AG04449 (cell line): ENCODE measurements at places on chromosomes 4 and X.

DNA sequence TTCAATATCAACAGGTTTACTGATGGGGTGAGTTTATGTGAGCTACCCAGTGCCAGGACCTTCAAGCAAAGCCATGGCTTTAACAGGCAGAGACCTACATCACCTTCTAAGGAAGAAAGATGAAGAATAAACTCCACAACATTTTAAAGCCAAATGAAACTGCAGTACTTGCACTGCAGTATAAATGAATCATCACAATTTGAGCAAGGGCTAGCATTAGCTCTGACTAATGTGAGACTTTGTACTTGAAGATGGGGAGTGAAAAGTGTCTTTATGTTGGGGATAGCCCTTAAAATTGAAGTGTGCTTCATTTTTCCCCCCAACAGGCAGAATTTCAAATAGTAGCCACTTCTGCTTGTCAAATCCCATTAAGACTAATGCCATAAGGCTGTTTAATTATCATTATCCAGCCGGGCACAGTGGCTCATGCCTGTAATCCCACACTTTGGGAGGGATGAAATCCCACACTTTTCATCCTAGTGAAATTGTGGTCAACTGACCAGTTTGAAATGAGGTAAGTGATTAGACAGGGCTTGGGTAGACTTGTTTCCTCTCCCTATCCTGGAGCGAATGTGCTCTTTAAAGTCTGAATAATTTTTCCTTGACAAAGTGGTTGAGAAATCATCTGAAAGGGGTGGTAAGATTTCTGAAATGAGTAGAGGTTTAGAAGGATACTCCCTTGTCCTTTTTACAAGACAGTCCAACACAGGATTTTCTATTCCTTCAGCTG, 27.2 kb upstream of the GPR34 start:
- no peak for DNase-seq

GRCh38 chrX:40651620-40652223, 4.4 kb upstream of the CXorf38 start:
- no peak for DNase-seq

DNA sequence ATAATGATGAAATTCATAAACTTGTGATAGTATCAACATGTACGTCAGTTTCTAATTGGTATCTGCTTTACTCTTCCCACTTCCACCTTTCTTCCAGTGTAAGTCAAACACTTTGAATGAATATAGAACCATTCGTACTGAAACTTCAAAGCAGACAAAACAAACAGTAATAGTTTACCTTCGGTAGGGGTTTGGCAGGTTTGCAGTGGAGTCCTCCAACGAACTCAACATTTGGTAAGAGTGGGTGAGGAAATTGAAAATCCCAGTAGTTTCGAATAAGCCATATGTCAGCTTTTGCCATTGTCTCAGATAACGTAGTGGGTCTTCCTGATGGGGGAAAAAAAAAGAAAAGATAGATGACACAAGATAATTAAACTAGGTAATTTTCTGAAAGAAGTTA, 2.2 kb downstream of the UGT2B4 start:
- no peak for DNase-seq

- DNase-seq: no peak
Observed at GRCh38 chr4:76305971-76306881, at the start of gene STBD1. STBD1 (plus strand) TSS chr4:76306733; CDS start chr4:76306770, 37 bp downstream.

DNA sequence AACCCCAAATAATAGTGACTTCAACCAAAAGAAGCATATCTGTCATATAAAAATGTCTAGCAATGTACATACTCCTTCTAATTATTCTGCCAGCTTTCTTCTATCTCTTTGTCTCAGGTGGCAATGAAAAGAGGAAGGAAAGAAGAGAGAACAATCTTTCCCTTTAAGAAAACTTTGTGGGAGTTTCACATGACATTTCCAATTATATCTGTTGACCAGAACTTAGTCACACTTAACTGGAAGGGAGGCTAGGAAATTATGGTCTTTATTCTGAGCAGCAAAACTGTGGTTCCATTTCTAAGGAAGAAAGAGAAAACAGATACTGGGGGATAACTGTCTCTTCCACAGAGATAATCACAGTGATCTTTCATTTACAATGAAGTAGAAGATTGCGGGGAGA, 12.9 kb upstream of the MAOA start:
- no peak for DNase-seq

GRCh38 chr4:78613522-78614321, 62.2 kb downstream of the ANXA3 start:
- no peak for DNase-seq

- no peak for DNase-seq
Observed at GRCh38 chrX:153556767-153557166, 39.3 kb downstream of the ATP2B3 start.

GRCh38 chr4:74715706-74716435, 78.5 kb downstream of the BTC start:
- no peak for DNase-seq

DNA sequence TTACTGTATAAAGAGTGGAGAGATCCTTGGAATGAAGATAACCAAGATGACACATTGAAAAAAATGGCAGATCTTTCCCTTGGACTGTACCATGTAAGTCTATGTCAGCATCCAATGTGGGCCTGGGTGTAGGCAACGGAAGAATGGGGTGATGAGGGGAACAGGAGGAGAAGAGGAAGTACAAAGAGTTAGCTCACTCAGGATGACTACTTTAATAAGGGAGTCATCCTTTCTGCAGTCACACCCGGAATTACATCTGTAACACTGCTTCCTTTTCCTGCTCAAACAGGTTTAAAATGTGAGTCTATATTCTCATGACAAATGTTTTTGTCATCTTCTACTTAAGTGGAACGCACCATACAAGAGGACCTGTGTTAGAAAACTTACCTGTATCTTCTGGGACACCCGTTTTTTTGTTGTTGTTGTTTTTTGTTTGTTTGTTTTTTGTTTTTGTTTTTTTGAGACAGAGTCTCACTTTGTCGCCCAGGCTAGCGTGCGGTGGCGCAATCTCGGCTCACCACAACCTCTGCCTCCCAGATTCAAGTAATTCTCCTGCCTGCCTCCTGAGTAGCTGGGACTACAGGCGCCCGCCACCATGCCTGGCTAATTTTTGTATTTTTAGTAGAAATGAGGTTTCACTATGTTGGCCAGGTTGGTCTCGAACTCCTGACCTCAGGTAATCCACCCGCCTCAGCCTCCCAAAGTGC, 18.0 kb downstream of the HPSE start:
- DNase-seq: no peak

DNA sequence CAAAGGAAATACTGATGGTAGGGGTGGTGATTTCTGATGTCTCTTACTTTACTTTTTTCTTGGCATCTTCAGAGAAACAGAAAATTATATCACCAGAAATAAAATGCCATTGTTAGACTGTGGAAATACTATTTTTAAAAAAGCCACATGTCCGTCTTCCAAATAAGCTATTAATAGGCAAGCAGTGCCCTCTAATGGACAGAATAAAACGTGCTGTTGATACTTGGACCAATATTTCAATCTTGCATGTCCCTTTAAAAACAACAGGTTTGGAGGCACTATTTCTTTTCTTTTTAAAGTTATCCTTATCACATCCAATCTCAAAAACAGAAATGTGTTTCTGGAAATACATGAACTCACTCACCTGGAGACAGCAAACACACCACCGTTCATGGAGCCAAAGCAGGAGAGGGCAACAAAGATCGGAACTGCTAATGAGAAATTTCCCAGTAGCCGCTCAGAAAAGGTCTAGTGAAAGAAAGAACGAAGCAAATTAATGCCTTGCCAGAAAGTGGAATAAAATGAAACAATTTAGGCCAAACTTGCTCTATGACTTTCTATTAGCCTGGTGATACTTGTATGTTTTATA, 59.2 kb downstream of the SLC7A11 start:
- DNase-seq: peak; percentile 29

- no peak for DNase-seq
Observed at GRCh38 chr4:174430576-174430975, 91.7 kb downstream of the HPGD start.

- DNase-seq: no peak
Observed at GRCh38 chr4:137032222-137032621, 500.1 kb downstream of the PCDH18 start.

GRCh38 chr4:165630671-165631070, 242.4 kb upstream of the TLL1 start:
- DNase-seq: no peak

DNA sequence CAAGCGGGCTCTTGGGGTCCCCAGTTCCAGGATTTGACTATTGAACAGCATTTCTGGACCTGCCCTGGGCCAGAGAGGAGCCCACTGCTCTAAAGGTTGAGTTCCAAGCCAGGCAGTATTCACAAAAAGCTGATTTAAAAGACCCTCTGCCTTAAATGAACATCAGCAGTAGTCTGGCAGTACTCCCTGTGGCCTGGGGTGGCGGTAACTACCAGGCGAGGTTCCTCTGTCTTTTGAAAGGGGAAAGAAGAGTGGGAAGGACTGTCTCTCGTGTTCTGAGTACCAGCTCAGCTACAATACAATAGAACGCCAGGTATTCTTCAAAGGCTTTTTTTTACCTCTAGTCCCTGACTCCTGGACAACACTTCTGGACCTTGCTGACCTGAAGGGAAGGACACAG, 456.4 kb upstream of the TEX13C start:
- DNase-seq: no peak

- no peak for DNase-seq
Observed at GRCh38 chr4:119648398-119648797, 19.8 kb upstream of the PDE5A start.

- no peak for DNase-seq
Observed at GRCh38 chrX:153944140-153944799, at the start of gene RENBP. RENBP (minus strand) TSS chrX:153944643; CDS start chrX:153944610, 33 bp downstream.

- no peak for DNase-seq
Observed at GRCh38 chr4:138555584-138555983, 313.4 kb upstream of the SLC7A11 start.

DNA sequence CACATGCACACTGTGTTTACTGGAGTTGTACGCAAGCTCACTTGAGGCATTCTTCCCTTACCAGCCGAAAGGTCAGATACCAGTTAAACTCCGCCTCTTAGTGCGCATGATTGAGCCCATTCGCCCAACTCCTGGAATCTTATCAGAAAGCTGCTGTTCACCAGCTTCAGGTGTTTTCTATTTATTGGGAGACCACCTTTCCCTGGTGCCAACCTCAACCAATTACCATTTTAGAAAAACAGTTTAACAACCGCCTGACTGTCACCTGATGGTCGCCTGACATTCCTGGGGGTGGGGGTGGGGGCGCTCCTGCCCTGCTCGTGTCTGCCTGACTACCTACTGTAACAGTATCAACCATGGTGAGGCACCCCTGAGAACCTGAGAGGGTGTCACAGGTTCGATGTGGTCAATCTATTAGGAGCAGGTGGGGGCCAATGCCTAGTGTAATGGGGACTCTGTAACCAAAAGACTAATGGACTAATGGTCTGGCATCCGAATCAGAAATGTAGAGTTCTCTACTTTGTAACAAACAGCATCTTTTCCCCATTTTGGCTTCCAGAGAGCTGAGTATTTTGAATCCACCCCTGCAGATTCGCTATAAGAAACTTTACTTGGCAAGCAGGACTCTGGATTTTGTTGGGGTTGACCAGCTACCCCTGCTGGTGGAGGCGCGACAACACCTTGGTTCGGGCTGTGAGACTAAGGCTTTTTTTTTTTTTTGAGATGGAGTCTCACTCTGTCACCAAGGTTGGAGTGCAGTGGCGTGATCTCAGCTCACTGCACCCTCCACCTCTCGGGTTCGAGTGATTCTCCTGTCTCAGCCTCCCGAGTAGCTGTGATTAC, 58.2 kb upstream of the ZNF157 start:
- DNase-seq: peak; percentile 4

DNA sequence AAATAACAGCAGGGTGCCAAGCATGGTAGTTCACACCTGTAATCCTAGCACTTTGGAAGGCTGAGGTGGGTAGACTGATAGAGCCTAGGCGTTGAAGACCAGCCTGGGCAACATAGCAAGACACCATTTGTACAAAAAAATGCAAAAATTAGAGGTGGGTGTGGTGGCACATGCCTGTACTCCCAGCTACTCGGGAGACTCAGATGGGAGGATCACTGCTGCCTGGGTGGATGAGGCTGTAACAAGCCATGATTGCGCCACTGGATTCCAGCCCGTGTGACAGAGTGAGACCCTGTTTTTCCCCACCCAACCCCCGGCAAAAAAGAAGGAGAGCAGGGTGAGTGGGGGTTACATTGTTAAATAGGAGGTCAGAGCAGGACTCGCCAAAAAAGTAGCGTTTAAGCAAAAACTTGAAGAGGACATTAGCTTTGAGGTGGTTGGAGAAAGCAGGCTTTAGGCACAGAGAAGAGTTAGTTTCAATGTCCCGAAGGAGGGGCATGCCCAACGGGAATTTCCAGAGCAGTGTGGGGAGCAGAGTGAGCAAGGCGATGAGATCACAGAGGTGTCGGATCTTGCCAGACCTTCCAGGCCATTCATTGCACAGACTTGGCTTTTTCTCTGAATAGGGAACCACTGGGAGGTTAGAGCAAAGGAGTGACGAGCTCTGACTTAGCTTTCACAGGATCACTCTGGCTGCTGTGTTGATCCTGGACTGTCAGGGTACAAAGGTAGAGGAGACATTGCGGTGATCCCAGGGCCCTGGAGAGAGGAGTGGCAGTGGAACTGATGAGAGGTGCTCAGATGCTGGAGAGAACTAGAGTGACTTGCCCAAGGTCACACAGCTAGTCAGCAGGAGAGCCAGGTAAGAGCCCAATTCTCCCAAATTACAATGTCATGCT, 70.6 kb downstream of the TRAPPC11 start:
- no peak for DNase-seq

DNA sequence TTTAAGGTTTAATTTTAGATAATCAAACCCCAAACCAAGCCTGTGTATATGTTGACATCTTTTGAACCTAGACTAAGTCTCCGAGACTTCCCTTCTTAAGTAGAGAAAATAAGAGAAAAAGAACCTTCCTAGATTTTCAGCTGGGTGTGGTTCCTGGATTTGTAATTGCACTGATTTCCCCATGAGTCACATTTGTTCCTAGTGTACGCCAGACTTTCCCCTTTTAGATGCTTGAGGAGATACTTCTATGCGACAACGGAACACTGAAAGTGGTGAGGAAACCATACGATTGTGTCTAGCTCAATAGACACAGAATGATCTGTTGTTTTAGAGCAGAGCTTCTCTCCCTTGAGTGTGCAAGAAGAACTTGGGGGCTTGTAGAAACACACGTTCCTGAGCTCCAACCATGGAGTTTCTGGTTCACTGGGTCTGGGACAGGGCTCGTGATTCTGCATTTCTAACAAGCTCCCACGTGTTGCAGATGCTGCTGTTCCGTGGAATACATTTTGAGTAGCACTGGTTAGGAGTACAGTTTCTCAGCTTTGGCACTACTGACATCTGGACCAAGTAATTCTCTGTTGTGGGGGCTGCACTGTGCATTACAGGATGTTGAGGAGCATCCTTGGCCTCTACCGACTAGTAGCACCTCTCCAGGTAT, 87.1 kb downstream of the AMELX start:
- no peak for DNase-seq

- DNase-seq: no peak
Observed at GRCh38 chr4:169293343-169294176, 22.8 kb upstream of the SH3RF1 start.
